ENCODE measurements at places on chromosomes 2 and 18.

DNA sequence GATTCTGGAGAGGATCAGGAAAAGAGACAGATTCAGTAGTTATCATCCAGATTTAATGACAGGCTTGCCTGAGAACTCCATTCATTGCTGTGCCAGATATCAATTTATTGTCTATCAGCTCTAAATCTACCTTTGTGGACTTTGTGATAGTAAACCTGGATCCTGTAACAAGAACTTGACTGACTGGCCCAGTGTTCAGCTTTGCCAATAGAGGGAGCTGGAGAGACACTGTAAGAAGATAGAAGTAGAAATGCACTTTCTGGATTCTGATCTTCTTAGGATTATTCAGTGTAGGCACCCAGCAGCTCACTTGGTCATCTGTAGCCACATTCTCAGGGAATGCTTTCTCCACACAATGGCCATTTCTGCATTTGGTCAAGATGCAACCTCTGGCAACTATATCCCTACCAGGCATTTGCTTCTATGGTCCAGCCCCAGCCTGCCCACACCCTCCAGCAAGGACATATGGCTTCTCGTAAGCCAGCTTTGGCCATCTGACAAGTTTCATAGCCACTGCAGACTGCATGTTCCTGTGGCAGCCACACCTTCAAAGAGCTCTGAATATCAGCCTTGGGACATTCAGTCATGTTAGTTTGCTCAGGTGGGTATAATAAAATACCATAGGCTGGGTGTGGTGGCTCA is 6.1 kb upstream of the SERPINB8 start:
- peak; percentile 54 for DNase-seq

DNA sequence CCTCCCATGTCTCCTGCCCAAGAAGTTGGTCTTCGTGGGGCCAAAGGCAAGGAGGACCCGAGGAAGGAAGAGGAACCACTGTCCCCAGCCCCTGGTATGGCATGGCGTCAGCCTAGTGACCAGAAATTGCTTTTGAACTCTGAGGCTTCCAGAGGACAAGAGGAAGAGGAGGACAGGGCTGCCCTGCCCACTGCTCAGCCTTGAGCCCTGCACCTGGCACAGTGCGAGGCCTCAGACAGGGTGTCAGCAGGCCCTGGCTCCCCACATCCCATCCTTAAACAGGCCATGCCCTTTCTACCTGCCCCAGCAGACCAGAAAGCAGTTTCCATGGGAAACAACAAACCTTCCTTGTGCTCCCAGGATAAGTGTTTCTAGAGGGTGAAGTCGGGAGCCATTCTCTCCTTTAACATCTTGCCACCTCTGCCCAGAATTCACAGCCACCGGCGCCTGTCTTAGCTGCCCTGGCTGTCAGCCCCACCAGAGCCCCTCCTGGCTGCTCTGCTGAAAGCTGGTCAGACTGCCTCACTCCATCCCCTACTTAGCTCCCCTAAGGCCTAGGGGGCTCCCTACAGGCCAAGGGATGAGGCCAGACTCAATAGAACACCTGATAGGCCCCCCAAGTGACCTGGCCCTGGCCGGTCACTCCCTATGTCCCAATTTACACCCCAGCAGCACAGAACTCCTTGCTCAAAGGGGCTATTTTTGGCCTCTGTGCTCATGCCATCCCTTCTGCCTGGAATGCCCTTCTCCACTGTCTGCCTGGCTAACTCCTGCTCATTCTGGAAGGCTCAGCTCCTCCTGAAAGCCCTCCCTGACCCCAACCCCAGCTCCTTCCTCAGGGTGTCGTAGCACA is 20.6 kb downstream of the ATOH8 start:
- DNase-seq = no peak

DNA sequence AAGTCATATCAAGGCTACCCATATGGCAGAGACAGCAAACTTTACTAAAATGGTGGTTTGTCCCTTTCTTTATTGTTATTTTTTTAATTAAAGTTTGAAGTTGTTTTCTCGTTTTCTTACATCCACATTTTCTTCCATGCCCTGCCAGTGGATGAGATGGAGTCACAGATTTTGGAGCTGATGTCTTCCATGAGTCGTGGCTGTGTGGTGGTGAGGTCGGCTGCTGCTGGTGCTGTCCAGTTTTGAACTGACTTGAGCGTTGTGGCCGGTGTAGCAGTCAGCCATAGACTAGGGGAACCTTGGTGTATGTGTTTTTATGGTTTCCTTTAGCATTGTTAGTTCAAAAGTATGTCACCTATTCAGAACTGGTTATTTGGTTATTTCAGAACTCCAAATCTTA is 182.8 kb downstream of the SH3RF3 start:
- DNase-seq = no peak

DNA sequence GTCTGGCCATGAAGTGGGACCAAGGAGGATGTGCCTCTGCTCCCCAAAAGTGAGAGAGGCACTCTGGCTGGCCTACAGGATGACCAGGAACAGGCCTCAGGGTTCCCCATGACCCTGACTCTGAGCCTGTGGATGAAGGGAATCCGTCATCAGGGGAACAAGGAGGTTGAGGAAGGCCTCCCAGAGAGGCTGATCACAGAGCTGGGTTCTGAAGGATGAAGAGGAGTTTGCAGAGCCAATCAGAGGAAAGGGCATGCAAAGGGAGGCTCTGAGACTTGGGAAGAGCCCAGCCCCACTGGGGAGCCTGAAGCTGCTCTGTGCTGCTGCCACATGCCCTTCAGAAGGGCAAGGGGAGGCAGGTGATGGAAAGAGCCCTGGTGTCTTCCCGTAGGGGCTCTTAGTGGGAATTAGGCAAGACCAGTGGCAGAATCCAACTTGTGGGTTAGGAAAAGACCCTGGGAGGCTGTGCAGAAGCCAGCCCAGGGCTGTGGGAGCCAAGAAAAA is 141.3 kb upstream of the ID2 start:
- DNase-seq = no peak

GRCh38 chr2:231422056-231422455 is 26.5 kb downstream of the B3GNT7 start:
- DNase-seq = no peak

- DNase-seq = peak; percentile 2
Measured at GRCh38 chr2:37230581-37230980, 815 bp downstream of the CEBPZ start.

- DNase-seq = no peak
Measured at GRCh38 chr2:185215497-185215896, 523.1 kb upstream of the FSIP2 start.

DNA sequence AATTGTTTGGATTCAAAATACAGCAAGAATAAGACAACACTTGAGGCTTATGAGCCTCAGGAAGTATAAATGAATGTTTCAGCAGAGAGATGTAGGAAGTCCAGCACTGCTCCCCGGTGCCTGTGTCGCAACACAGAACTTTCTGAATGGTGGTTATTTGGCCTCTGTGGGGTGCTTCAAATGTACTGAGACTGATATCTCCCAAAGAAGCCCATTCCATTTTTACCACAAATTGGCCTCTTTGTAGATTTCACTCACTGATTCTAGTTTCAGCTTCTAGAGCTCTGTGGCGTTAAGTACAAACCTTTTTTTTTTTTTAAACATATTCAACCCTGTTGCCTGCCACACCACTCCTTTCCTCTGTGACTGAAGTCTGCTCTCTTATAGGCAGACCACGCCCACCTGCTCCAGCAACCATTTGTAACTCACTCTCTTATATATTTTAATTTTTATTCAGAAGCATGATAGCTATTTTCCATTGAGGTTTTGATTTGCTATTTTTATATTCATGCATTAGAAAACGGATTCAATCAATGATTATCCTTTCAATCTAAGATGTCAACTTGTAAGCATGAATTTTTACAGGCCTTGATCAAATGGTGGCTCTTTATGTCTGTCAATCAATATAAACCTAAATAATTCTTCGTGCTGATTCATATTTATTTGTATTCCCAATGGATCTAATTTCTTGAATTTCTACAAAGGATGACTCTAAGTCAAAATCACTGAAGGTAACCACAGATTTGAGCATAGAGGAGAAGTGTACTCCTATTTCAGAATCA is 277.1 kb upstream of the CCDC68 start:
- DNase-seq = no peak

DNA sequence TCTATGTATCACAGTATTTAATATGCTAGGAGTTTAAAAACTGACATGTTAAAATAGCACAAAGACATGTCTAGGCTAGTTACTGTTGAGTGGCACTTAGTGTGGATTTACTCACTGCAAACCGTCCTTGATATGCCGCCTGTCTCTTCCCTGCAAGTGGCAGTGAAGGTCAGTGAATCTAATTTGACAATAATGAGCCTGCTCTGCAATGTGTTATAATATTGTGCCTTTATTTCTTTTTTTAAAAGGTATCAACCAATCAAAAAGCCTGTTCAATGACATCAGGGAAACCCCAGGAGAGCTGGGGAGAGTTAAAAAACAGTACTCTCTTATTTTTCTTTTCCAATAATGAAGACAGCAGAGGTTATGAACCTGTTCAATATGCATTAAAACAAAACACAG is 384.1 kb downstream of the ERBB4 start:
- DNase-seq = peak; percentile 78

- no peak for DNase-seq
Measured at GRCh38 chr18:6666012-6666685, 63.4 kb upstream of the ARHGAP28 start.

DNA sequence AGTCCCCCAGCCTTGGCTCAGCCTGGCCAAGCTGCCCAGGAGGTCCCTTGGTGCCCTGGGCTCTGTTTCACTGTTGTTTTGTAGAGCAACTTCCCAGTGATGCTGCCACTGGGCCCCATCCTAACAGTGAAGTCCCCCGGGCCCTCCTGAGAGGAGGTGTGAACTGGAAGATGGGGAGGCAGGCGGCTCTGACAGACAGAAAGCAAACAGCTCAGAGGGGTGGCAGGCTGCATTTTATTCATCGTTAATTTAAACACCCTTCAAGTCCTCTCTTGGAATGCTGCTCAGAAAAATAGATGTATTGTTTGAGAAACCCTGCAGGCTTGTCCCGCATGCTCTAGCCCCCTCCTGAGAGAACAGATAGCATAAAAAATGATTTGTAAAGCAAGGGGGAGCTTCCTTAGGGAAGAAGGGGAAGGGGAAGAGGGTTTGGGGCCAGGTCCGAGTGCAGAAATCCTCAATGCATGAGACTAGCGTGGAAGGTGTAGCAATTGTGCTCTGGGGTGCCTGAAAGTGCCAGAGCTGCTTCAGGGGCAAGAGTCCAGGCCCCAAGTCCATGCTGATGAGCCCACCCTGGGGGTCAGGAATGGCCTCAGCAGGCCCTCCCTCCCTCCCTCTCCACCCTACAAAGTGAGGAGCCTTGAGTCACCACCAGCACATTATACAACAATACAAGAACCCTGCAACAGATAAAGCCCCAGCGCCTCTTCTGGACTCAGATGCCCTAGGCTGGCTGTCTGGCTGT is 113.6 kb downstream of the MSH2 start:
- DNase-seq = no peak

DNA sequence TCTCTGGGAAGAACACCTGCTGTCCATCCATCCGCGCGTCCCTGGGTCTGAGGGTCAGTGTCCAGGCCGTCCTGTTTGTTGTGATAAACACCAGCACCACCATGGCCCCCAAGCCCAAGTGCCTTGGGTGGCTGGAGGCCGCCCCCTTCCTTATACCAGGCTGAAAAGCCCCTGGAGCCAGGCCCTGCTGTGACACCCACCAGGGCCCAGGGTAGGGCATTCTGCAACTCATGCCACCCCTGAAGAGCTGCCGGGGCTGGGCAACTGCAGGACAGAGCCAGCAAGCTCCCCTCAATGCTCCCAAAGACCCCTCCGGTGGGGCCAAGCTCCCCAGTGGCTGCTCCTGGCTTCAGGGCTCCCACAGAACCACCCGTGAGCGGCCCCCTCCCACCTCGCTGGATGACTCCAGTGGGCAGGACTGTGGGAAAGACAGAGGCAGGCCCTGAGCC is 31.9 kb upstream of the SNED1 start:
- no peak for DNase-seq

- DNase-seq = no peak
Measured at GRCh38 chr2:237864444-237864931, 5.1 kb downstream of the RAMP1 start.

GRCh38 chr2:190717764-190718651 is 69.1 kb downstream of the NAB1 start:
- peak; percentile 74 for DNase-seq

GRCh38 chr2:108092886-108093285 is 106.6 kb downstream of the SLC5A7 start:
- no peak for DNase-seq

DNA sequence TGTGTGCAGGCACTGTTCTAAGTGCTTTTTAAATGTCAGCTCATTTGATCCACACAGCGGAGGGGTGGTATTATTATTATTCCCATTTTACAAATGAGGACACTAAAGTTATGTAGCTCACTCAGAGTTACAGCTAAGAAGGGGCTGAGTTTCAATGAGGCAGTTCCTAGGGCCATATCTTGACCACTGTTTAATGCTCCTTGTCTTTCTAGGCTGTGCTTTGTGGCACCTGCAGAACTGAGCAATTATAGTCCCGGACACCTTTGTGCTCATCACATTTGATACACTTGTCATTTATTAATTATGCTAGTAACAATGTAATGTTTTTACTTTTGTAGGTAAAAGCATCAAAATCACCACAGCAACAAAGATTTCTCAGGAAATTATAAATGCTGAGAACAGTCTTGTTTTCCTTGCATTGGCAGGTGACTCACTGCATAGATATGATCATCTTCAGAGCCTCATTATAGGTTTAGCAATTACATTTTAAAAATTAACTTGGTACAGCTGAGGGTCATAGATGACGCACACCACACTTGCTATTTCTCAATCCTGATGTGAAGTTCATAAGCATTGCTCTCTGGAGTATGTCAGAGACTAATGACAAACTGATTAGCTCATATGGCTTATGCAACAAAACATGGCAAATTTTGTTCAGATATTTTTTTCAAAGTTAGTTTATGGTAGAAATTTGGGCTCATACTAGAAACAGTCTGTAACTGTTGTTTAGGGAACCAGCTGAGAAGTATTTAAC is 366.8 kb downstream of the TGIF1 start:
- no peak for DNase-seq

GRCh38 chr2:239674101-239674980 is 273.5 kb upstream of the HDAC4 start:
- DNase-seq = no peak

Data from NCI-H1105 treated with DMSO at 0.1 percent for 48 hours (cell line).